Activated CD4-positive, alpha-beta T cell treated with anti-CD3 and anti-CD28 coated beads, Interleukin-2, amount 50 U/mL, for 16 hours (primary cell): ENCODE measurements at places on chromosomes 2 and 18.

GRCh38 chr18:3035635-3036034 lies 22.7 kb upstream of the LPIN2 start:
- no peak for DNase-seq

GRCh38 chr2:8441986-8442385 lies 239.9 kb upstream of the ID2 start:
- no peak for DNase-seq

DNA sequence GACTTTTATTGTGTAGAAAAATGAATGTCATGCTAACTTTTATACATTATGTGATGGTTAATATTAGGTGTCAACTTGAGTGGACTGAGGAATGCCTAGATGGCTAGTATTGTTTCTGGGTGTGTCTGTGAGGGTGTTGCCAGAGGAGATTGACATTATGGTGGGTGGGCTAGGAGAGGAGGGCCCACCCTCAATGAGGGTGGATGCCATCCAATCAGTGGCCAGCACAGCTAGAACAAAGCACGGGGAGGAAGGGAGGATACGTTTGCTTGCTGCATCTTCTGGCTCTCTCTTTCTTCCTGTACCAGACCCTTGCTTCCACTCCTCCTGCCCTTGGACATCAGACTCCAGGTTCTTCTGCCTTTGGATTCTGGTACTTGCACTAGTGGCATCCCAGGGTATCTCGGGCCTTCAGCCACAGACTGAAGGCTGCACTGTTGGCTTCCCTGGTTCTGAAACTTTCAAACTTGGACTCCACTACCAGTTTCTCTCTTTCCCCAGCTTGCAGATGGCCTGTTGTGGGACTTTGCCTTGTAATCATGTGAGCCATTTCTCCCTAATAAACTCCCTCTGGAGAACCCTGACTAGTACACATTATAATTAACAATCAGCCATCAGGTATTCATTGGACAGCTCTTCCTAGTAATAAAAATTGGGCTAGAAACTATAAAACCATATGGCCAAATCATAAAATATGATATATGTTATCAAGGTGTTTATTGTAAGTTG lies 31.7 kb upstream of the ZCCHC2 start:
- DNase-seq, result no peak

DNA sequence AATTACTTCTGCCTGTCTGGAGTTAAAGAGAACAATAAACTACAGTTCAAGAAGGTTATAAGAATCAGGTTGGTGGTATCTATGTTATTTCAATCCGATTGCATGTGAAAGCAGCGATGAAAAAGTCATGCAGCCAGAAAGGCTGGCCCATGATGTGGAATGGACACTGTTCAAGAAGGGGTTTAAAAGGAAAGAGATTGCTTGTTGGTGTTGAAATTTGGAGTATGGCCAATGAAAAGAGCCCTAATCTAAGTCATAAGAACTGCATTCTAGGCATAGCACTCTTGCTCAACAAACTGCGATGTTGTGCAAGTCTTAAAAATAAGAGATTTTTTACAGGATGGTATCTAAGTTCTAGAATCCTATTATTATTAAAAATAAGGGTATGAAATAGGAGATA lies 61.3 kb downstream of the EFEMP1 start:
- DNase-seq, result no peak

- no peak for DNase-seq
Measured at GRCh38 chr2:75820693-75821092, 110.0 kb upstream of the GCFC2 start.

GRCh38 chr18:957829-958228 lies 53.2 kb downstream of the ADCYAP1 start:
- no peak for DNase-seq

DNA sequence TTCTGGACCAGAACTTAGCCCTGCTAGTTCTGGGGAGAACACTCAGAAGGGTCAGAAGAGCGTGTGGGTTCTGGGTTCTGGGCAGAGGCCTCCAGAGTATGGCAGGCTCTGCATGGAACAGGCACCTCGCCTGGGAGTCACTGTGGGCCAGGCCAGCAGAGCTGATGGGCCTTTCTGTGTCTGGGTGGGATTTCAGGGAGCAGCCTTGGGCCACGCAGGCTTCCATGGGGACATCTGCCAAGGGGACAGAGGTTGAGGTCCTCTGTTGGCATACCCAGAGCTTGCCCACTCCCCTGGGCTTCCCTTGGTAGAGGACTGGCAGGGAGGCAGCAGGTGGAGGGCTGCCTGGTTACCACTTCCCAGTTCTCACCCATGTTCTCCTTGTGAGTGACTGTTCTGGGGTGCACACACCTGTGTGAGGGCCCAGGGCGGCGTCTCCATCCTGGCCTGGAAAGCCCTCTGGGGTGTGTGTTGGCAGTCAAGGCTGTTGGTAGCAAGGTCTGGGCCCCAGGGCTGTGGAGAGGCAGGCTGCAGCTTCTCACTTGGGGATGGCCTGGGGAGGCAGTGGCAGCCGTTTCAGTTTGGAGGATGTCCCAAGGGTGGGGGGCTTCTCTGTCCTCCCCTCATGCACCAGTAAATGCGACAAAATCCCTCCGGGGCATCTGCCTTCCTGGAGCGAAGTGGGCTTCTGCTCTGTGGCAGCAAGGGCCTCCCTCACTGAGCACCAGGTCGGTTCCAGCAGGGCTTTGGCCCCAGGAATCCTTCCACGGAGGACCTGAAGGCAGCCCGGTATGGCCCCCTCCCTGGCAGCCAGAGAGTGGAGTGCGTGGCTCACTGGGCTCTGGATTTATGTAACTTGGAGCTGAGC lies 74.6 kb upstream of the HDAC4 start:
- DNase-seq, result no peak

- peak; percentile 57 for DNase-seq
Measured at GRCh38 chr2:3461801-3462492, 57.4 kb downstream of the ADI1 start.

- peak; percentile 14 for DNase-seq
Measured at GRCh38 chr2:232230560-232230959, 148.0 kb upstream of the ALPP start.
